ENCODE measurements at places on chromosomes 1 and 21.

GRCh38 chr1:186143481-186143880, 231.6 kb downstream of the TPR start:
- no peak for DNase-seq

DNA sequence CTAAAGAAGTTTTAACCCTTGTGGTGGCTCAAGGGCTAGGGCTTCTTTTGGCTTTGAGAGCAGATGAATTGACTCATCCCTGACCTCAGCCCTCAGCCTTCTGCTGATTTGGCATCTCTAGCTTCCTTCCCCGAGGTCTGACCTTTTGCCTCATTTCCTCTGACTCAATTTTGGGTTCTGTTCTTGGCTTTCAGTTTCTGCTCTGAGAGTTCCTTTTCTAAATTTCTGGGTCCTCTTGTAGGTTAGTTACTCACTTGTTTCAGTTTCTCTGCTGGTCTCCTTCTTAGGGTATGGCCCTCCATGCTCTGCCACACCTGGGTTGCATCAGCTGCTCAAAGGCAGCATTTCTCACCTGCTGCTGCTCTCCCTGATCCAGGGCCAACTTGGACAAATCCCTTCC, 19.4 kb downstream of the PDE4B start:
- DNase-seq, result peak; percentile 27

DNA sequence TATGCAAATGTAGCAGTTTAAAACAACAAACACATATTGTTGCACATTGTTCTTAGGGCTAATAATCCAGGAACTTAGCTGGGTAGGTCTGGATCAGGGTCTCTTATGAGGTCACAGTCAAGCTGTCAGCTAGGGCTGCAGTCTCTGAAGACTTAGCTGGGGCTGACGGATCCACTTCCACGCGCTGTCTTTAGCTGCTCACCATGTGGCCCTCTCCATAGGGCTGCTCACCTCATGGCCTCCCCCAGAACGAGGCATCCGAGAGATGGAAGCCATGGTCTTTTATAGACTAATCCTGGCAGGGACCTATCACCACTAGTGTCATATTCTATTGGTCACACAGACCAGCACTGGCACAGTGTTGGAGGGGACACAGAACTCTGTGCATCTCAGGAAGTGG, 8.7 kb upstream of the OXCT2 start:
- no peak for DNase-seq

GRCh38 chr1:56510642-56511021, 68.7 kb downstream of the PLPP3 start:
- DNase-seq, result no peak

DNA sequence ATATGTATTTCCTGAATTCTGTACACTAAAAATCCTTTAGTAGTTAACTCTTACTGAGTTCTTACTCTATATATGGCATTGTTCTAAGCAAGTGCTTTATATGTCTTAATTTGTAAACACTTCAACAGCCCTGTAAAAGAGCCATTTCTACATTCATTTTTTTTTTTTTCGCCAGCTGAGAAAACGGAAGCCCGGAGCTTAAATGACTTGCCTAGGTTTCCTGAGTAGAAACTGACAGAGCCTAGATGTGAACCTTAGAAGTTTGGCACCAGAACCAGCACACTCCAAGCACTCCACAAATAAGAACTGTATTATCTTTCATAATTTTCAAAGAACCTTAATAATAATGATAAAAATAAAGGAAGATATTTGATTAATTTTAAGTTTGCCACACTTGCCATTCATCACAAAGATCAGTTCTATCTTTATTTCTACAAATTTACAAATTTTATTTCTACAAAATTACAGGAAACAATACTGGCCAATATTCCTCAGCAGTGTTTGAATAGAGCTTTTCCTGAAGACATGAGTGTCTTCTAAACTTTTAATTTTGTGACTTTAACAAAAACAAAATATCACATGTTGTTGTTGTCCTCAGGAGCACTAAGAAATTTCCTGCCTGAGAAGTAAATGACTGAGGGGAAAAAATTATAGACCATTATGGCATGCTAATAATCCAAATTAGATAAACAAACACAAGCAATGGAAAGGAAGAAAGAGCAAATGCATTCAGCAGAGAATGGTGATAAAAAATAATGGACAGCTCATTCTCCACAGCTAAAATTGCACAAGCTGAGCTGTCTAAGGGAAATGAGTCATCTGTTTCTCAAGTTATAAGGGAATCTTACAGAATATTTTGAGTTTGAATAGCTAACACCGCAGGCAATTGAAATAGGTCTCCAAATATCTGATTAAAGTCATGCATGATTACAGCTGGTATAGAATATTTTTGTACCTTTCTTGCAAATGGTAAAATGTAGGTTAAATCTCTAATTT, 71.2 kb downstream of the DPYD start:
- DNase-seq, result no peak

DNA sequence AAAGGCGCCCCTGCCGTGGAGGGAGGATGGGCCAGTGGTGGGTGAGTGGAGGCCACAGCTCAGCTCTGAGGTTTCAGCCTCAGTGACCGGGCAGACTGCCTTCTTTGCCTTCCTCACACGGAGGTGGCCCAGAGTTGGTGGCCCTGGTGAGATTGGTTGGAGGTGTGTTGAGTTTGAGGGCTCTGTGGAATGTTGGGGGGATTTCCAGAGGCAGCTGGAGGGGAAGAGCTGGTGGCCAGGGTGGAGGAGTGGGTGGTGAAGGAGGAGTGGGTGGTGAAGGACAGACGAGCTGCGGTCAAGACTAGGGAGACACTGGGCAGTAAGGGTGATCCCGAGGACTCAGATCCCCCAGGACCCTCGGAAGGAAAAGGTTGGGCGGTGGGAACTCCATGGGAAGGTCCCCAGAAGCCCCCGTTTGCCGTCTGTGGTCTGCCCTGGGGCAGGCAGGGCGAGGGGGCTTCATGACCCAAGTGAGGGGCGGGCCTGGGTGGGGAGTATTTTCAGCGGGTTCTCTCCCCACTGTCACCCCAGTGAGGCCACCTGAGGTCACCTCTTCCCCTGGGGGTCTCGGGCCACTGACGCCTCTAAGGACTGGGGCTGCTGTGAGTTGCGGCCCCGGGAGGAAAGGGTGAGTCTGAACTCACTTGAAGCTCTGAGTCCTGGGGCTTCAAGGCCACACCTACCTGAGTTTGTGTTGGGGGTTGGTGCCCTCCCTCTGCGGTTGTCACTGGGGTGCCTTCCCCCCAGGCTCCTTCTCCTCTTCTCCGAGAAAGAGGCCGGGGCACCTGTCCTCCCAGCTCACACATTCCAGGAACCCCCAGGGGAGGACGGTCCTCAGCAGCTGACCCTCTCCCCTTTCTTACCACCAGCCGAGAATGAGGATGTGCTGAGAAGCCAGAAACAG, 22.7 kb upstream of the PIK3CD start:
- peak; percentile 47 for DNase-seq

GRCh38 chr1:3467096-3468036, 12.9 kb downstream of the ARHGEF16 start:
- no peak for DNase-seq

DNA sequence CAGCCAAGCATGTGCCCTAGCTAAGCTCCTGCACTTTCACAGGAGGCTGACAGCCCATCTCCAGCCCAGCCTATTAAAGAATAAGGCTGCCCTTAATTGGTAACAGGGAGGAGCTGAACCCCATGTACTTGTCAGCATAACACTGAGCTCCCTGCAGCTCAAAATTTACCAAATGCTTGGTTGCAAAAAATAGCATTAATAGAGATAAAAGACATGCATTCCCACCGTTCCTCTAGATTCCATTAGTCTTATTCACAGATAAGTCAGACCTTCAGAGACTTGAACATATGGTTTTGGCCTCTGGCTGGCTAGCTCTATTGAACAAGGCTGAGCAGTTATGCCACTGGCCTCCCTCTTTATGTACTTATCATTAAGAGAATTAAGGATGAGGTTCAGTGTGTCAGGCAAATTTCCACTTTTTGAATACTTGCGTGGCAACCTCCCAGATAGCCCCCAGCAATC, 29.2 kb downstream of the OLFML3 start:
- DNase-seq, result no peak

GRCh38 chr1:88189525-88189924, 494.5 kb upstream of the PKN2 start:
- no peak for DNase-seq

GRCh38 chr1:21932127-21932526, 5.0 kb downstream of the HSPG2 start:
- no peak for DNase-seq

DNA sequence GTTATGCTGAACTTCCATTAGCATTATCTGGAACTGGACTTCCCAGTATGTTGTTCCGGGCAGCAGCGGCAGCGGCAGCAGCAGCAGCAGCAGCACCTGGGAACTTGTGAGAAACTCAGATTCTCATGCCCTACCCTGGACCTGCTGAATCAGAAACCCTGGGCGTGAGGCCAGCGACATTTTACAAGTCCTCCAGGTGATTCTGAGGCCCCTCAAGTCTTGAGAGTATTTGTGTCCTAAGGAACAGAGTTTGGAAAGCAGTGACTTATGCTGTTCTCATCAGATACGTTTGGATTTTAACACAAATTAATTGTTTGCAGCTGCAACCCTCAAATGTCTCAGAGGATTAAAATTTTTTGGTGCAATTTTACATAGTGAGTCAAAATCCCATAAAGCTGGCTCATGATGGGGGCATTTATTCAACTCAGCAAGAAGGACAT, 157.2 kb upstream of the KAZN start:
- DNase-seq, result no peak

GRCh38 chr1:233873666-233874065, 30.8 kb upstream of the SLC35F3 start:
- DNase-seq, result no peak

DNA sequence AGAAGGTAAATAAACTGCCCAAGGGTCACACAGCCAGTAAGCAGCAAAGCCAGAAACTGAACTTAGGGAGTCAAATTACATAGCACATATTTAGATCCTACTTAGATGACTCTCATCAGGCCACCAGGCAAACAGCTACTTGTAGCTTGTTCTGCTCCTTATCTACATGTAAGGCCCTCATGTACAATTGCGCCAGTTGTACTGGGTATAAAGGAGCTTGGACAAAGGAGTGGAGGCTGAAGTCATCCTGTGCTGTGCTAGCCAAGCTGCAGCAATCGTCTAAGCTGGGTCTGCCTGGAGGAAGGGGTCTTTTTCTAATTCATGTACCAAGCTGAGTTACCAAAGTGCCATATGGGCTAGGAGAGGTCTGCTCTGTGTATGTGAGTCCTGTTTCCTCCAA, 12.8 kb downstream of the ETNK2 start:
- DNase-seq, result no peak

GRCh38 chr21:34693192-34693810, 24.5 kb downstream of the CLIC6 start:
- DNase-seq, result peak; percentile 27

DNA sequence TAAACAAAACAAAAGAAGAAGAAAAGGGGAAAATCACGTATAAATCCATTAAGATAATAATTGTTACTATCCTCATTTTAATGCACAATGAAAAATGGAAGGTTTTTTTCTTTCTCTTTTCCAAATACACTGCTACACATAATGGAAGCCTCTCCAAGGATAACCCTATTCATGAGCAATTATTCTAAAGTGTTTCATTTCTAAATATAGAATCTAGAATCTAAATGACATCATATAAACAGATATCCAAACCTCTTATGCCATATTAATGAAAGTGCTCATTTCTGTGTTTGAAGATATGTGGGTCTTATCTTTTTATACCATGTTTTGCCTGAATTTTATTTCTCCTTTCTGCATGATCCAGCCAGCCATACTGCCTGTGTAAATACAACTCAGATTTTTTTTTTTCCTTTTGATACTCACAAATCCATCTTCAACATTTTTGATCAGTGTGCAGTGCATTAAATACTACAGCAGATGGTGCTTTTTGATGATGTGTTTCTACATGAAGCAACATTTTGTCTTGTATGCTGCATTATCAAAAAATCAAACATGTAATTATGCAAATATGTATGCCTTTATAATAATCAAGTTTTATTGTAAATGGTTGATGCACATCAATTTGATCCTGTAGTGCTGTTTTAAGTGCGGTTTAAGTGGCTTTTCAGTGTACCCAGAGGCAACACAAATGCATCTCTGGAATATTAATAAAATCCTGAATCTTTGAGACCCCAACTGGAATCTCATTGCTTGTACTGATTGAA, 625.6 kb upstream of the PTBP2 start:
- no peak for DNase-seq

- DNase-seq, result no peak
These were observed 377.4 kb downstream of the RRAGC start for GRCh38 chr1:38481871-38482826.

- DNase-seq, result no peak
These were observed 108.0 kb upstream of the KIF26B start for GRCh38 chr1:245046769-245047168.

- DNase-seq, result no peak
These were observed 3.1 kb upstream of the OR10J1 start for GRCh38 chr1:159436469-159436868.

GRCh38 chr1:145927916-145928643, 796 bp upstream of the RBM8A start:
- DNase-seq, result no peak

GRCh38 chr1:172255223-172255560, 165.3 kb upstream of the C1orf105 start:
- no peak for DNase-seq

DNA sequence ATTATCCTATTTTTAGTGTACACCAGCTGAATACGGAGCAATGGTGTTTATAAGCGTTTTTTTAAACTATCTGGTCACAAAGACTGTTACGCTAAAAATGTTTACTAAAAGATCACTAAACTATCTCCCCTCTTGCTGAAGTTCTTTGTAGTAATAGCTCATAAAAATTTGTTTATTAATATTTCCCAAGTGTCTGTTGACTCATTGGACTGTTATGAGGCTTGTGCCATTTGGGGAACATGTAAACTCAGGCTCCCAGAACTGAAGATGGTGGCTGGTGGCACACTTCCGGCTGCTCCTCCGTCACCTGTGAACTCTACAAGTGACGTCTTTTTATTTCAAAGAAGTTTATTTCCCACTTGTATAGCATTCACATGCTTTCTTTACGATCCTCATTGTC, 46.3 kb downstream of the AIDA start:
- DNase-seq, result no peak
